ENCODE measurements at places on chromosomes 6 and 20.

GRCh38 chr6:77136086-77136485, 327.2 kb downstream of the HTR1B start:
- DNase-seq: no peak

DNA sequence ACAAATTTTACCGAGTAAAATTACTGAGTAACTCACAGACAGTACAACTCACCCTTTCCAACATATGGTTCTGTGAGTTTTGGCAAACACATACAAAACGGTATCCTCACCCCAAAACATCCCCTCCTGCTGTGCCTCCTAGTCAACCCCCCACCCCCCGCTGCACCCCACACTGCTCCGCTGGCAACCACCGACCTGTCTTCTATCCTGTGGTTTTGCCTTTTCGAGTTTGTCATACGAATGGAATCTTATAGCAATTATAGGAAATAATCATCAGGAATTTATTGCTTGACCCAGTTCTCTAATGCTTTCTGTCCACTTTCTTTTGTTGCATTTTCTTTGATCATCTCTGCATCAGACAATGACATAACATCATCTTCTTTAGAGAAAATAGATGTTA, 312.3 kb downstream of the KIF16B start:
- DNase-seq: no peak

GRCh38 chr6:113112086-113112485, 745.1 kb upstream of the MARCKS start:
- DNase-seq: no peak

- no peak for DNase-seq
Measured at GRCh38 chr6:113172531-113172966, 684.6 kb upstream of the MARCKS start.

DNA sequence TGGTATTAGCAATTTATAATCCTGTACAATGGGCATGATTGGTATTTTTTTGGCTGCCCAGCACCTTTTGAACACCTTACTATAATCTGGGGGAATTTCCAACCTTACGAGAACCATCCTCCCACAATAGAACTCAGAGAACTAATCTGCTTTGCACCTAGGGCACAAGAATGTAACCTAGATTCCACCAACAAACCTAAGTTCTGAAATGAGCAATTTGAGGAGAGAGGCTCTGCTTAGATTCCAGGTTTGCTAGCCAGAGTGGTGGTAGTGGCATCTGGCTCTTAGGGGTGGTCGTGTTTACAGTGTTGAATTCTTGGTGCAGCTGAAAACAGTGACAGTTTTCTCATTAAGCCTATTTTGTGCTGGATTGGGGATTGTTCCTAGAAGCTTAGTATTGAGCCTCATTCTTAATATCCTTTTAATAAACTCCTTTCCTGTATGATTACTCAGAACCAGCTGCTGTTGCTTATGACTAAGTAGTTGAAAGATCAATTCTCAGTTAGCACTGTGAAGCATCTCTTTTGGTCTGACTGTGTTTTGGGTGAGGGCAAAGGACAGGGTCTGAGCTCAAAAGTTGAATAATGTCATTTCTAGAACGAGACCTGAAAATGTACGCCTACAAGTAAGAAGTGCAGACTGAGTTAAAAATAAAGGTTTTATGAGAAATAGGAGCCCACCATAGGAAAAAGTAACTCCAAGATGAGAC, 385.6 kb downstream of the CDKAL1 start:
- DNase-seq: no peak

GRCh38 chr20:16580620-16581019, 7.4 kb upstream of the KIF16B start:
- no peak for DNase-seq

DNA sequence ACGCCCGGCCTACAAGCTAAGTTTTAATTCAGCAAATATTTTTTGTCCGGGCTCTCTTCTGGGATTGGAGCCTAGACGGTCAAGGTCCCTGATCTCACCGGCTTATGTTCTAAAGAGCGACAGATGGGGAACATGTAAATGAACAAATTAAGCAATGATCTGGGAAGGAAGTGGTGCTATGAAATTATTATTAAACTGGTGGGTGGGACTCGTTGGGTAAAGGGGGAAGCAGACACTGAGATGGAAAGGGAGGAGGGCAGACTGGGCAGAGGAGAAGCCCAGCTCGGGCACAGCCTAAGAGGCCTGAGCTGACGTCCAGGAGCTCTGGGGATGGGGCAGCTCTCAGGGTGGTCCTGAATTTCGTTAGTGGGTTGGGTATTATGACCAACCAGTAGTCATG, 81.8 kb upstream of the AGPAT4 start:
- DNase-seq: no peak

GRCh38 chr6:56794421-56794820, 151.7 kb upstream of the DST start:
- no peak for DNase-seq

GRCh38 chr20:40811660-40812414, 122.8 kb upstream of the MAFB start:
- no peak for DNase-seq

DNA sequence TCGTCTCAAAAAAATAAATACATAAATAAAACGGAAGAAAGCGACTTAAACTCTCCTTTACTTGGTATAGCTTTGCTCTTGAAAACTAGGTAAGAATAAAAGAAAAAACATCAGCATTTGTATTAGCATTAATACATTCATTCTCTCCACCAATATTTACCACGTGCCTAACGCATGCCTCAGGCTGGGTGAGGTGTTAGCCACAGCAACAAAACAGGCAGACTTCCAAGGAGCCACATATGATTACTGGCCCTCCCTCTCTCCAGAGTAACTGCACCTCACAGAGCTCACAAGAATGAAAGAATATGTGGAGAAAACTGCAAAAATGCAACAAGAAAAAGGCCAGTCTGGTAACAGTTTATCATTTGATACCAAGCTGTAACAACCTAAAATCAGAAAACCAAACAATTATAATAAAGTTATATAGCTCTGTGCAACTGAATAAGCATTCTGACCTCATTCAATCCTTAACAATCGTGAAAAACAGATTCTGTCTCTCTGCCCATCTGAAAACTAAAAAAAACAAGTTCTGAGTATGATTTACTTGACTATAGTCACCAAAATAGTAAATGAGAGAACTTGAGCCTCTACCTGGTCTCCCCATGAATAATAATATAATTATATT, 5.2 kb downstream of the NAPB start:
- no peak for DNase-seq

DNA sequence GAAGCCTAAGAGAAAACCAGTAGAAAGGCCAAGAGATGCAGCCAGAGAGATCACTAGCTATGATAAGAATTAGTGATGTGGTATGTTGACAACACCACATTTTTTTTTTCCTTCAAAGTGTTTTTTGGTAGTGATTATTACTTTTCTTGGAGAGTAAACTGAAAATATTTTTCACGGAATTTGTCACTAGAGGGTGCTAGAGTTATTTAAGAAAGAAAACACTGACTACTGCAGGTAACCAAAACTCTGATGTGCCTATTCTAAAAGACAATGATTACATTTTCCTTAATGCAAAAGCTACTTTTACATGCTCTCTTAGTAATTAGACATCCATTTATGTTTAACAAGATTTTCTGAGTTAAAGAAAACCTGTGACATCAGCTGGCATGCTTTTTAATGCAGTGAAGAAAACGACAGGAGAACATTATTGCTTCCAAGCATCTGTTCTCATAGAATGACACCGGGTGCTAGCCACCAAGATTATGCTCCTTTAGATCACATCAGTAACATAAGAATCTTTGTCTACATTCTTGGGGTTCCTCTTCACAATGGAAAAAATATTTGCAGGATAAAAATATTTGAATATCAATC, 28.8 kb downstream of the RWDD2A start:
- no peak for DNase-seq

Data from ureter (tissue), 1 donor.